ENCODE measurements at places on chromosomes 3 and 15.

- DNase-seq = no peak
Measured at GRCh38 chr3:64674591-64675076, 13.2 kb downstream of the ADAMTS9 start.

GRCh38 chr3:185175370-185175987 is 22.6 kb upstream of the C3orf70 start:
- no peak for DNase-seq

- peak; percentile 75 for DNase-seq
Measured at GRCh38 chr15:41581110-41581509, 22.1 kb downstream of the TYRO3 start.

GRCh38 chr3:148789146-148789545 is 38.5 kb upstream of the CPB1 start:
- no peak for DNase-seq

GRCh38 chr3:78809966-78810365 is 957.8 kb downstream of the ROBO1 start:
- DNase-seq = no peak

Measured in PC-9 (cell line).